ENCODE measurements at places on chromosomes 6 and 20.

DNA sequence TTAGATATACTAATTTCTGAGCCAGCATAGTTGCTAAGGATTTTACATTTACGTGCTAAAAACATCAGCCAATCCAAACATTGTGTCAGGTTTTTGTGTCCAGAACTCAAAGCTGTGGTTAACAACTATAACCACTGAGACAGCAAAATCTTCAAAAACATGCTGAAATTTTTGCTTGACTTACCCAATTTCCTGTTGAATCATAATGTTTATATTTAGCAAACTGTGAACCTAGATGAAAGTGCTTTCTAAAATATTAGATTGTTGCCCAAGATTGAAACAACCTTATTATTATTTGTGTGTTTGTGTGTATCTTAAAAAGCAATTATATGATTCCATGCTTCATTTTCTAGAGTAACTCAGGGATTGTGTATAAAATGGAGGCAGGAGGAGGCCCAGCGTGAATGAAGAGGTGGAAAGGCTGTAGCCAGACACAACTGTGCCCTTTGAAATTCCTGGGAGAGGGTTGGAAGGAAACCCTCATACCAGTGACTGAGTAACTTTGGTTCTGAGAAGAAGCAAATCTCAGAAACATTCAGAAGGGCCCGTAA lies 48.0 kb downstream of the ARMC2 start:
- DNase-seq = peak; percentile 88

GRCh38 chr20:15411781-15412180 lies 1074.4 kb upstream of the FLRT3 start:
- DNase-seq = no peak

- DNase-seq = no peak
These were observed 33.2 kb downstream of the B4GALT5 start for GRCh38 chr20:49680484-49680883.

- no peak for DNase-seq
These were observed 58.0 kb downstream of the BLOC1S5 start for GRCh38 chr6:8006208-8006607.

DNA sequence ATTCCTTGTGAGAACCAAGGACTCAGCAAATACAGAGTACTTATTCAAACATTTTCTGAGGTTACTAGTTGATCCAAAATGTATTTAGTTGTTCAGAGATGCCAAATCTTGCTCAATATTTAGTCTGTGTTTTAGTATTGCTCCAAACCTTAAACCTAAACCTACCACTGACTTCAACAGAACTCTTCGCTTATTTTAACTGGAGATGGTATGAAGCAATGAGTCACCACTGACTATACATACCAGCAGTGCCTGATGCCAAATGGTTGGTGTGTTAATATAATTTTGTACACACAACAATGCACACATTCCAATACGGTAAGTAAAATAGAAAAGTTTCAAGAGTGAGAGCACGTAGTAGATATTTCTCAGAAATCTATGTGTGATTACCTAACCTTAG lies 1.9 kb upstream of the SPTLC3 start:
- peak; percentile 46 for DNase-seq

DNA sequence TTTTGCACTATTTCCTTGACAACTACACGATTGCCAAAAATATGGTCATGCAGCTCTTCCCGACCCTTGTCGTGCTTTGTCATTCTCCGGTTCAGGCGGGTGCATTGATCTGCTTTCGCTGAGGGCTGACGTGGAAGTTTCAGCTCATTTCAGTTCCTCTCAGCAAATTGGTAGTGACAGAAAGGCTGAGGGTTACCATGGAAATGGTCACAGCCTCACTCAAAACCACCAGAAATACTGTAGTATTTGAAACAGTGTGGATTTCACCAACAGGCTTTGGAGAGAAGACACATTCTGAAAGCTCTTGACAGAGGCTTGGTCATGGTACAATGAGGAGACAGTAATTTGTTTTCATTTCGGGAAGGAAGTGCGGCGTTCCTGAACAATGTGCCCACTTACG lies 99.7 kb upstream of the EXOC2 start:
- DNase-seq = no peak

DNA sequence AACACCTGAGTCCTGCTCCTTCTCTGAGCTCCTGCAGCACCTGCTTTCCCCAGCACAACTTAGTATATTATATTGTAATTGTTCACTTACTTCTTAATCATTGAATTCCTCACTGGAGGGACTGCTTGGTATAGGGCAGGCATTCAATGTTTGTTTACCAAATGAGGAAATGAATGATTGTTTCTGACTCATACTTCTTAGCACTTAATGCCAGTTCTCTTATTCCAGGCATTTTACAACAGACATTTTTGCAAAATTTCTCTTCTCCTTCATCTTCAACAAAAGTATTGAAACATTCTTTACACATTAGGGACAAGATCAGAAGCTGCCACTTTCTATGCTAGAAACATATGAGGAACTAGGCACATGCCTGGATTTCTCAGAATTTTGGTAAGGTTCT lies 119.4 kb downstream of the TBX18 start:
- DNase-seq = no peak
